Fibroblast of skin of abdomen (primary cell): ENCODE measurements at places on chromosomes 7 and 10.

DNA sequence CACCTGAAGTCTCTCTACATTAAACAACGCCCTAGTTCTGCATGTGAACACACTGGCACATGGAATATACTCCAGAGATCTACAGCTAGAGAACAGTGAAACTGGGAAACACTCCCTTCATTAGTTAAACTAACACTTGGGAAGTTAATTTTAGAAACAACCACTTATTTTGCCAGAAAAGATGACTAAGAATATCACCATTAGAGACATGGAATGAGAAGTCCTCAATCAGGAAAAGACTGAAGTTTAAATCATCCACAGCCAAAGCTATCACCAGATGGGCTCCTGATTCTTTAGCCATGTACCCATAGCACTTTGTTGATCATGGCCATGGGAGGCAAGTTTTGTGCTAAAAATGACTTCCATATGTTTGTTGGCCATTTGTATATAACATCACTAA lies 719.5 kb downstream of the KCNMA1 start:
- peak; percentile 12 for DNase-seq

DNA sequence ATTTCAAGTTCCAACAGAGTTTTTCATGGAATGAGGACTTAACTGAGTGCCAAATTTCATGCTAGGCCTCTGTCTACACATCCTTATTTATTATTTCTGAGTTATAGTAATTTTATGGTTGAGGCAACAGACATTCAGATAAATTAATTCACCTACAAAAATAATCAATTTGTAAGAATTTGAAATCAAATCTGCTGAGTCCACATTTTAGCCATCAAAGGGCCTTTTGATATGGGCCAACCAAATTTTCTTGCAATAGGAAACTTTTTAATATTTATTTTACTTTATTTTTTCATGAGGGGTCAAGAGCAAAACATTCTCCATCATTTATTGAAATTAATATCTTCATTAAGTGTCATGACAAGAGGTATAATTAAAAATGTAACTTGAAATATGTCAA lies 875.5 kb downstream of the NRG3 start:
- no peak for DNase-seq

GRCh38 chr7:84025332-84025927 lies 169.2 kb downstream of the SEMA3A start:
- peak; percentile 97 for DNase-seq

DNA sequence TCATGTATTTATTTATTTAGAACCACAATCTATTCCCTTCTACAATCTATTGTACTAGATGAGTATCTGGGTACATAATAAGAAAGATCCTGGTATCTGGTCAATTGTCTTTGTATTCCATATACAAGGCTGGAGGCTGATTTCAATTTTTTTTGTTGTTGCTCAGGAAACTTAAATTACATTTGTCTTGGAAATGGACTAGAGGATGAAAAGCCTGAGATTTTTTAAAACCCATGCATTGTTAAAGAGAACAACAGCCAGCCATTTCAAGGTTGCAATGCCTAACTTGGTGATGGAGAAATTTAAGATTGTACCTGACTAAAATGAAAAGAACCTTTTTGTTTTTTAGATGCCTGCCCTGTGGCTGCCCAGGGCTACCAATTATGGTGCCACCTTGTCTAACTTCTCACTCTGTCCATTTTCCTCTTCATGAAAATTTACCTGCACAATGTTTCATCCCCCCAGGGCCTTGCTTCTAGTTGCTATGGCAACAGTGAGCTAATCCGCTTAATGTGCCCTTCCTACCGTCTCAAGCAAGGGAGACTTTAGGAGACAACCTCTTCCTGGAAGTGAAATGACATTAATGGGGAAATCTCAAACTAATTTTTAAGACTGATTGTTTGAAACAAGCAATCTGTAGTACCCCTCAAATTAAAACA lies 203.7 kb upstream of the PHYHIPL start:
- no peak for DNase-seq

GRCh38 chr10:24848195-24848594 lies 104.2 kb downstream of the PRTFDC1 start:
- DNase-seq, result peak; percentile 20

DNA sequence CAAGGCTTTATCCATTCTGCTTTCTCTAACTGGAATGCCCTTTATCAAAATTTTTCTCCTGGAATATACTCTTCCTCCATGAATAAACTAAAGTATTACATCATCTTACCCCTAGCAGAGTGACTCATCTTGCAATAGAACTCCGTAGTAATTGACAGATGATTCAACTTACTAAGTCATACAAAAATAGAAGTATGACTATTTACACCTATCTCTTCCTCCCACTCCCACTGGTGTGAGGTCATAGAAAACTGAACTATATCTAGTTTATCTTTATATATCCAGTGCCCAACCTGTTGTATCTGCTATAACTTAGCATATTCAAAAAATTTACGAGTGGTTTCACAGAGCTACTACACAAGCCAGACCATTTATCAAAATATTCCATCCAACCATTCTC lies 26.1 kb downstream of the ABCB1 start:
- DNase-seq, result peak; percentile 62

- DNase-seq, result no peak
Observed at GRCh38 chr10:70441895-70442309, 421 bp upstream of the NODAL start.

GRCh38 chr10:28806951-28807759 lies 129.8 kb downstream of the BAMBI start:
- DNase-seq, result no peak

- no peak for DNase-seq
Observed at GRCh38 chr10:11824825-11825224, 1.7 kb downstream of the PROSER2 start.

GRCh38 chr10:70664702-70665195 lies 7.6 kb upstream of the ADAMTS14 start:
- DNase-seq, result peak; percentile 98

- peak; percentile 36 for DNase-seq
Observed at GRCh38 chr10:106557951-106558733, 606.4 kb downstream of the SORCS1 start.

DNA sequence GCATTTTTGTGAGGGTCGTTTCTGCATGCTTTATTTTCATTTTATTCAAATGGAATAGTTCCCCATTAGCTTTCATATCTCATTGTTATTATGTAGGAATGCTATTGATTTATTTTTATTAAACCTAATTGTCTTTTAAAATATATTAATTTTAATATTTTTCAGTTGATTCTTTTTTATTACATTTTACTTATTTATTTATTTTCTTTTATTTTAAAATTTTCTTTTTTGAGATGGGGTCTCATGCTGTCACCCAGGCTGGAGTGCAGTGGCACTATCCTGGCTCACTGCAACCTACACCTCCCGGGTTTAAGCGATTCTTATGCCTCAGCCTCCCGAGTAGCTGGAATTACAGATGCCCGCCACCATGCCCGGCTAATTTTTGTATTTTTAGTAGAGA lies 7.4 kb upstream of the STK17A start:
- DNase-seq, result no peak
